AML-193 (cell line): ENCODE measurements at places on chromosomes 4 and X.
A peak's percentile ranks its signal among the peaks of the same experiment; 100 is the strongest.

- no peak for DNase-seq
Measured at GRCh38 chr4:187380181-187380581, 615.4 kb upstream of the ZFP42 start.

- DNase-seq = no peak
Measured at GRCh38 chr4:40214038-40214437, 17.2 kb downstream of the RHOH start.

- peak; percentile 46 for DNase-seq
Measured at GRCh38 chr4:36328130-36328529, 46.7 kb downstream of the DTHD1 start.

GRCh38 chrX:9141496-9141895 lies 107.6 kb upstream of the FAM9B start:
- no peak for DNase-seq

DNA sequence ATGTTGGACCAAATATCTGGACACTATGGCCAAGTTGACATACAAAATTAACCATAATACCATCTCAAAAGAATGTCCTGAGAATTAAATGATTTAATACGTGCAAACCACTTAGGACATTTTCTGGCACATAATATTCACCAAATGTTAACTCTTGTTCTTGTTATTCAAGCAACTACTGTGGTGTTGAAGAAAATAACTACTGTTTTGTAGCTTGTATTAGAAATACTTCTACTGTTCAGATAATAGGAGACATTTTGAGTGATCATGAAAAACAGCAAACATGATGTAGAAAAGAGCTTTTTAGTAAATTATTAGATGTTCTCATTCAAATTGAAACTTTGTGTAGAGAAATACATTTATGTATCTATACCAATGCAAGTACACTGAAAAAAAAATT lies 140.7 kb upstream of the SMIM31 start:
- DNase-seq = no peak

DNA sequence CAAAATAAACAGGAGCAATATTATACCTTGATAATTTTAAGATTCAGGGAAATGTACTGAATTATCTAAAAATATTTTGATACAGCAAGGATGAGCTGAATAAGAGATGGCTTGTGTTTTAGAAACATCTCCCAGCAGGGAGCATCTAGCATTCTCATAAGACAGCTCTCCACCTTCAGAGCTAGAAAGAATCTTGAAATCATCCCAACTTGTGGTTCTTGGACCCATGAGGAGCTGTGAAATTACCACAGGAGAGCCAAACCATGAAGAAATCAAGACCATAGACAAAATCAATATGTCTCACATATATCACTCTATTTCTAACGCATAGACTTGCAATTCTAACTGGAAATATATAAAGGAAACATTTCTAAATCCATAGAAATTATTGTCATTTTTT lies 210.6 kb upstream of the DKK2 start:
- no peak for DNase-seq

DNA sequence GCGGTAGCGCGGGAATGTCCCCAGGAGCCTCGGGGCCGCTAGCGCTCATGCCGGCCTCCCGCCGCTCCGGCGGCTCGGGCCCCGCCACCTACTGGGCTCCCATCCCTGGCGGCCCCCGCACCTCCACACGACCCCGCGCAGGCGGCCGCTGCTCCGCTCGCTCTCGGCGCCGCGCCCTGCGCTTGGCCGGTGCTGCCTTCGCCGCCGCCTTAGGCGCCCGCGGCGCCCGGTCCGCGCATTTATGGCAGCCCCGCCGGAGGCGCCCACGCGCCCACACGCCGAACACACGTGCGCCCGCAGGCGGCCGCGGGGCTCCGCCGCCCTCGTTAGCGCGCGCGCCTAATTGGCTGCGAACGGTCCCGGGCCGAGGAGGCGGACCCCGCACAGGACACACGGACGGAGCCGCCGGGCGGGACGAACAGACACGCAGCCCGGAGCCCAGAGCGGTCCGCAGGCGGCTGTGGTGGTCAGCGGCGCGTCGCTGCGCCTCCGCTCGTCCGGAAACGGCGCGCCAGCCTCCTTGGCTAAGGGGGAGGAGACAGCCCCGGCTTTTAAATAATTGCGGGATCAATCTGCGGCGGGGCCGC lies at the start of gene NKX1-1:
Gene NKX1-1, minus strand, starts transcription at position 49 of the 587 bp plus-strand sequence. Its CDS starts 0 bp downstream, at position 49.
- DNase-seq = no peak
